Activated CD8-positive, alpha-beta memory T cell treated with anti-CD3 and anti-CD28 coated beads for 24 hours (primary cell): ENCODE measurements at places on chromosomes 12 and 14.
A peak's percentile ranks its signal among the peaks of the same experiment; 100 is the strongest.

- DNase-seq = no peak
These were observed 42.5 kb downstream of the JDP2 start for GRCh38 chr14:75470238-75470797.

- DNase-seq = peak; percentile 32
These were observed 376.7 kb downstream of the ALG10 start for GRCh38 chr12:34398706-34399630.

DNA sequence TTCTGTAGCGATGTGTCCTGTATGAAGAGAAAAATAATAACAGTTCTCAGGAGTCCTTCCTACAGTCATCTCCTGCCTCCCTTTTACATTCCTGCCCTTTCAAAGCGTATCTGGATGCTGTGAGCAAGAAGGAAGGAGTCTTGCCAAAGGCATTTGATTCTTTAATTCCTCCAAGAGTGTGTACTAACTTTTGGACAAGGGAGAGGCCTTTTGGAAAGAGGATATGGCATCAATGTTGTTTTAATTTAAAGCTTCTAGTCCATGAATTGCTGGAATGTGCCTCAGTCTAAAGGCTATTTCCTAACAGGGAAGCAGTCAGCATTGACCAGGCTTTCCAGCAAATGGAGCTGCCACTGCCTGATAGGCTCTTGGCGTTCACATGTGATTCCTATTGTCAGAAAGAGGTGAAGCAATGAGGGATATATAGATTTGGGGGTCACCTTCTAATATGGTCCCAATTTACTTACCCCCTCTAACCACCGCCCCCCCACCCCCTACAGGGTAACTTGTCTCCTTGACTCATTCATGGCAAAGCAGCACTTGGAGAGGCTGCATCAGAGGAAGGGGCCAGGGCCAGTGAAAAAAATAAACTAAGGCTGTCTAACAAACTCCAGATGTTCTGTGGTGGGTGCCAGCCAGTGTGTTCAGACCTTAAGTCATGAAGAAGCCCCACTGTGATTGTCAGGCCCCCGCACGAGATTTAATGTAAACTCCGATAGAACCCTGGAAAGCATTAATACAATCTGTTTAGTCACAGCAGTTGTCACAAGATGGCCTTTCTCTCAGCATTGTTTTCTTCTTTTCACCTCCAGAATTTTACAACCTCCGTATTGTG lies 220.3 kb downstream of the FBXL14 start:
- no peak for DNase-seq

DNA sequence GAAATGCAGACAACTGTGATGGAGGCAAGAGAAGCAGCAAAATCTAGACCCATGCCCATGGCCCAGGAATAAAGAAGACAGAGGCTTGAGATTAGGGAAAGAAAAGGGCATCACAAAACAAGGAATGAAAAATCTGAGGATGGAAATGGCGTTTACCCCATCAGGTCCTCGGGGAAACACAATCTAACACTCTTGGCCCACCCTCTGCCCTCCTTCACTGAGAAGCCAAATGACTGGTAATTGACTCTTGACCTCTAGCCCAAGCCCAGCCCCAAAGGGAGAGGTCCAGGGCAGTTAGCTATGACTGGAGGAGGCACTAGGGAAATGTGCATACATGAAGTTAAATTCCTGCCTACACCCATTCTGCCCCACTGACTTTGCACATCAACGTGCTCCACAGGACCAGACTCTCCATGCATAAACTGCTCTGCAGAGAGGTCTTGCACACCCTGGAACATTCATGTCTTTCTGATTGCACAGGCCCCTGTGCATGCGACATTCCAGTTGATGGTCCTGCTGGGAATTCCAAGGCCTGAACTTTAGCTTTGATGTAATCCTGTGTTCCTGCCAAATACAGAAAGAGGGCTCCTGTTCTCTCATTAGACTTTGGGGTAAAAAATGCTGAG lies 5.7 kb downstream of the ZFHX2 start:
- no peak for DNase-seq

DNA sequence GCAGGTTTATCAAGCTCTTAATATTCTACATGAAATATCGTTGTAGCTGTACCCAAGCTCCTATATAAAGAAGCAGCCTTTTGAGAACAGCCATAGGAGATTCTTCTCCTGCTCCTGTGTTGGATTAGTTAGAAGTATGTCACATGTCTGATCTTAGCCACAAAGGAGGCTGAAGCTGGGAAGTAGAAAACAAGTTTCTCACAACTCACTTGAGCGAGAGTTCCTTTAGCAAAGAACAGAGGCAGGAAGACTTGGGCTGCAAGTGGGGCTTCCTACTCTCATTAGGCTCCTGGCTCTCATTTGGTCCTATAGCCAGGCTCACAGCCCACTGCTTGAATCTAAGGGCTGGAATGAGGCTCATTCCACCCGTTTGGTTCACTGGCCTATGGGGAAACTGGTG lies 281.9 kb downstream of the BTG1 start:
- DNase-seq = no peak

DNA sequence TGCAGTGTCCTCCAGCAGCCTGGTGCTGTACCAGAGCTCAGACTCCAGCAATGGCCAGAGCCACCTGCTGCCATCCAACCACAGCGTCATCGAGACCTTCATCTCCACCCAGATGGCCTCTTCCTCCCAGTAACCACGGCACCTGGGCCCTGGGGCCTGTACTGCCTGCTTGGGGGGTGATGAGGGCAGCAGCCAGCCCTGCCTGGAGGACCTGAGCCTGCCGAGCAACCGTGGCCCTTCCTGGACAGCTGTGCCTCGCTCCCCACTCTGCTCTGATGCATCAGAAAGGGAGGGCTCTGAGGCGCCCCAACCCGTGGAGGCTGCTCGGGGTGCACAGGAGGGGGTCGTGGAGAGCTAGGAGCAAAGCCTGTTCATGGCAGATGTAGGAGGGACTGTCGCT lies 15.2 kb downstream of the C12orf43 start:
- no peak for DNase-seq

DNA sequence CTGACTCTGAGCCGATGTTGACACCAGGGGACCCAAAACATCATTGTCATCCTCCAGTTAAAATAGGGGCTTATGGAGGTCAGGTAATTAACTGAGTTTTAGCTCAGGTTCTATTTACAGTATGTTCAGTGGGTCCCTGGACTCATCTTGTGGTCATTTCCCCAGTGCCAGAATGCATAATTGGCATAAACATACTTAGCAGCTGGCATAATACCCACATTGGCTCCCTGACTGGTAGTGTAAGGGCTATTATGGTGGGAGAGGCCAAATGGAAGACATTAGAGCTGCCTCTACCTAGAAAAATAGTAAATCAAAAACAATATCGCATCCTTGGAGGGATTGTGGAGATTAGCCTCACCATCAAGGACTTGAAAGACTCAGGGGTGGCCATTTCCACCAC lies 350.9 kb downstream of the C12orf75 start:
- DNase-seq = no peak

DNA sequence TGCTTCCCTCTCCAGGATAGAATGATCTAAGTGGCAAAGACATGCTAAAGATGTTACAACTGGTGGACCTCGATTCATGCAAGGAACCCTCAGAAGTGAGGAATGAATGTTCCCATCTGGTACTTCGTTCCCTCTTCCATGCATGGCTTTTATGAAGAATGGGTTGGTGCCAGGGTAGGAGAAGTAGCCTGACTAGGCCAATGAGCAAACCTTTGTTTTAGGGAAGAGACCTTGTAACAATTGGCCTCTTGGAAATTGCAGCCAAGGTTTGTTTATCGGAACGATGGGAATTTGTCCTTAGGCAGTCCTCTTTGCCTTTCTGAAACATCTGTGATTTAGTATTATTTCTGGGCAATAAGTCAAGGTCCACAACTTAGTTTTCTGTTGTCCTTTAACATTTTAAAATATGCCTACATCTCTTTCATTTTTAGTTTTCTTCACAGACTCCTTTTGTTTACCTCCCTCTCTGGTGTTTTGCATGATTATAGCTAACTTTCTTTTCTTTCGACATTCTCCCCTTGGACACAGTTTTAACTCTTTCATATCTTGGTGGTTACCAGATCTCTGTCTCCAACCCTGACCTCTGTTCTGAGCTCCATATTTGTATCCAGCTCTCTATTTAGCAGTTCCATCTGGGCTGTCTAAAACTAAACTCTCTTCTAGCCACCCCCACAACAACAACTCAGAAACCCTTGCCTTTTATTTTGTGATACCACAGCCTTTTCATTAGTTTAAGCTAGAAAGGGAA lies 70.0 kb downstream of the DIP2B start:
- no peak for DNase-seq

- DNase-seq = no peak
These were observed 51.6 kb upstream of the C14orf180 start for GRCh38 chr14:104527857-104528459.

- DNase-seq = no peak
These were observed 93.6 kb downstream of the HECTD4 start for GRCh38 chr12:112288638-112289037.

GRCh38 chr12:7203109-7203508 lies 13.6 kb downstream of the PEX5 start:
- no peak for DNase-seq

GRCh38 chr12:83092129-83092528 lies 405.4 kb downstream of the TMTC2 start:
- no peak for DNase-seq

DNA sequence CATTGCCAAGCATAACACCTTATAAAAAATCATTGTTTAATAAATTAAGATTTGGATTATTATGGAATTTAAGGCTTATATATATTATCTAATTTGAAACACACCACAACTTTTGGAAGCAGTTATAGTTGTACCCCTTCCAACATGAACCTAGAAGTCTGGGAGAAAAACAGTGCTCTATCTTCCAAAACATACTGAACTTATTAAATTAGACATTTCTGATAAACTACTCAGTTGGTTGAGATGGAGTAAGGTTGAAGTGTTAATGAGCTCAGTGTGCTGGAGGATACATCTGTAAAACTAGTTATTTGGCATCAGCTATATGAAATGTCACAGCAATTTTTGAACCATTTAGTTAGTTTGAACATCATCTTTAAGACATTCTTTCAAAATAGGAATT lies 227.4 kb downstream of the ALX1 start:
- DNase-seq = no peak

DNA sequence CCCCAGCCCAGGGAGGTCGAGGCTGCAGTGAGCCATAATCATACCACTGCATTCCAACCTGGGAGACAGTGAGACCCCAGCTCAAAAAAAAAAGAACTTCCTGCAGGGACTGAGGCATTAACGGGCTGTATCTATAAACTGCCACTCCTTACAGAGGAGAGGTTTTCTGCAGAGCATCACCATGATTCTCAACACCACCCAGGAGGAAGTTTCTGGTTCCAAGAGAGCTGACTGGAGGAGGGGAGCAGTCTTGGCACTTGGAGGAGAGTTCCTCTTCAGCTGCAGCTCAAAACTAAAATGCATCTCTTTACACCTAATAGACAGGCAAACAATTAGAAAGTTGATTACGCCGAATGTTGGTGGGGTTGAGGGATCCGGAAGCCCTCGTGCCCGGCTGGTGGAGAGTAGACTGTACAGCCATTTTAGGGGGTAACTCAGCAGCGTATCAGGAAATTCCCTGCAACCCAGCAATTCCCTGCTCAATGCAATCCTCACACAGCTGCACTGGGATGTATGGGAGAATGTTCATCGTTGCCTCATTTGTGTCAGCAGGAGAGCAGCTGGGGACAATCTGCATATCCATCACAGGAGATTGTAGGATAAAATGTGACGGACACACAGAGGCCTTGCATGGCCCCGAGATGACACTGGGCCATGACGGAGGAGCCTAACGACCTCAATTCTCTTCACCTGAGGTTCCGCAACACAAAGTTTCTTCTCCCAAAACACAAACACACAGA lies 36.6 kb downstream of the ACTN1 start:
- DNase-seq = no peak

DNA sequence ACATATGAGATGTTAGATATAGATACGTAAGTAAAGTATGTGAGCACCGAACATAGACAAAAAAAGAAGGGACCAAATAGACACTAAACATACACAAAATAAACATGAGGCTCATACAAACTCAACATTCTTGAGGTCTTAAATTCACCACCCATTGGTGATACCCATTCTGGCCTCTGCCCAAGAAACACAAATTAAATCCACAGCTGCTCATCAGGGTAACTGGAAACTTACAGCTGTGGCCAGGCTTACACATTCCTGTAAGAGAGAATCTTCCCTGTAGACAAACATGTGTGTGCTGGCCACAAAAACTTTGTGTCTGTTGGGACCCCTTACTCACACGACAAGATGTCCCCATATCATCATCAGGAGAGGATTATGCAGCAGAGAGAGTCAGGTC lies 22.4 kb downstream of the MAGOHB start:
- no peak for DNase-seq

- peak; percentile 92 for DNase-seq
These were observed 24.7 kb upstream of the IRF2BPL start for GRCh38 chr14:77053046-77053841.

- DNase-seq = no peak
These were observed 71.3 kb downstream of the CLMN start for GRCh38 chr14:95248432-95248831.

GRCh38 chr12:74021937-74022336 lies 515.7 kb upstream of the ATXN7L3B start:
- no peak for DNase-seq

DNA sequence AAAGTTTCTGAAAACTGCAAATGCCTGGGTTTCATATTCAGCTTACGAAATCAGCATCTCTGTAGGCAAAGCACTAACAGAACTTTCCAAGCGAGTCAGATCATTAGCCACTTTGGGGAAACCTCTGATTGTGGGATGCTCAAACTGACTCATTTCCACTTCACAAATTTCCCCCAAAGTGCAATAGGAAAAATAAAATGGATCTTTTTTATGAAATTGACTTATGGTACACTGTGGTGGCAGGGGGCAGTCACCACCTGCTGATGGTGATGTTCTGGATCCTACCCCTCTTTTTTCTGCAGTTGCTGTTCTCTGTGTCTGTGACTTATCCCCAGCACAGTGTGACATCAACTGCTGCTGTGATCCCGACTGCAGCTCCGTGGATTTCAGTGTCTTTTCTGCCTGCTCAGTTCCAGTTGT lies 5.6 kb downstream of the TCTN1 start:
- DNase-seq = no peak

DNA sequence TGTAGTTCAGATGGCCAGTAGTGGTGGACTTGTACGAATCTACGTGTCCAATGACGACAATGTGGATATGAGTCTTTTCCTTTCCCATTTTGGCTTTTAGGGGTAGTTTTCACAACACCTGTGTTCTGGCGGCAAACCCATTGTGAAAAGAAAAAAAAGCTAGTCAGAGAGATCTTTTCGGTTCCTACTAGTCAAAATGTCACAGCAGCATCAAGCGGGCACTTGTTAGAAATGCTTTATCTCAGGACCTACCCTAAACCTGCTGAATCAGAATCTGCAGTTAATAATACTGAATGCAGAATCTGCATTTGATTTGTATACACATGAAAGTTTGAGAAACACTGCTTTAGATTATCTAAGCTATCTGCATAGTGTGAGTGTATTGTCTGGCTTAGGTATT lies 18.3 kb downstream of the AEBP2 start:
- no peak for DNase-seq

GRCh38 chr12:24723759-24724158 lies 225.1 kb downstream of the BCAT1 start:
- DNase-seq = no peak

GRCh38 chr12:131067981-131068851 lies 114.5 kb downstream of the ADGRD1 start:
- no peak for DNase-seq

GRCh38 chr12:93407054-93407962 lies 29.6 kb downstream of the NUDT4 start:
- DNase-seq = no peak

GRCh38 chr14:101492716-101493115 lies 68.6 kb upstream of the DIO3 start:
- DNase-seq = no peak

GRCh38 chr14:49405291-49405690 lies 180.9 kb downstream of the RPS29 start:
- no peak for DNase-seq

- DNase-seq = no peak
These were observed 17.6 kb upstream of the AKAP6 start for GRCh38 chr14:32311294-32312009.
